ENCODE measurements at places on chromosomes 4 and X.

DNA sequence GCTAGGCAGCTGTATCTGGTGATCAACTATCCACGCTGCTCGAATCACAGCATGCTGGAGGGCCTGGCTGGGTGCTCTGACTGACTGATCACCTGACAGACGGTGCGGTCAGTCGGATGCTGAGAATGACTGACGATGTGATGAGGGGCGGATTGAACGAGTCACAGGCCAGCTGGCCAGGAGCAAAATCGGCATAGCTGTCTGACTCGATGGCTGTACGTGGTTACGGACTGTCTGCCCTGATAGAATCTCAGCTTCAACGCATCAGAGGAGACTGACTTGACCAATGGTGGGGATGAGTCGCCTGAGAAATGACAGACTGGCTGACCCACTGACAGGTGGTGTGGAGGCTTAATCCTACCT, 1.0 kb upstream of the SUV39H1 start:
- DNase-seq, result no peak

DNA sequence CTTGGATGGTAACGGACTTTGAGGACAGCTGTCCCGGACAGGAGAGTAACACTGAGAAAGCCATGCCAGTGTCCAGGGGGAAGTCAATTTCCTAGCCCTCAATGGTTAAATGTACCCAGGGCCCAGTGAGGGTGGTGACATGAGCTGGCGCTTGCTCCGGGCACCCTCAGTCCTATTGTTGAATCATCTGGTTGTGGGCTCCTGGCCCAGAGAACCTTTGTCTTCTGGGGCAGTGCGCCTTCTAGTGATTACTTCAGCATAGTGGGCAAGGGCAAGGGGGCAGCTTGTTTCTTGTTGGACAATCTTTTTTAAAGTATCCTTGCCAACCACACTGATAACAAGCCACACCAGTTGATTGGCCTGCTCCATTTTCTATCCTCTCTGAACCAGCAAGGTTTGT, 30.9 kb upstream of the TRPC5 start:
- no peak for DNase-seq

DNA sequence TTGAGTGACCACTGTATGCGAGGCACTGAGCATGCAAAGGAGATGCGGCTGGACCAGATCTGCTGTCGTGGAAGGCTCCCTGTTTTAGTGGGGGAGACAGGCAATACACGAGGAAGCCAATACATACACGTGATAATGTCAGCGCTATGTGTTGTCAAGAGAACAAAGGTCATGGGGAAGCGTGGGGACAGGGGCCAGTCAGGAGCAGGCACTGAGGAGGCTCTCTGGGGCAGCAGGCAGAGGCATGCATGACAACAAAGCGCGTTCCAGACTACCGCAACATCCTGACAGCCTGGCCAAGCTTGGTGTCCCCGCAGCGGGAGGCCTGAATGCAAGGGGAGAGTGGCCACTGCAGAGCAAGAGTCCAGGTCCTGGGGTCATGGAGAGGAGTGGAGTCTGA, 61.9 kb downstream of the DCTD start:
- no peak for DNase-seq

GRCh38 chrX:130669233-130669632, 233.8 kb downstream of the ENOX2 start:
- no peak for DNase-seq

DNA sequence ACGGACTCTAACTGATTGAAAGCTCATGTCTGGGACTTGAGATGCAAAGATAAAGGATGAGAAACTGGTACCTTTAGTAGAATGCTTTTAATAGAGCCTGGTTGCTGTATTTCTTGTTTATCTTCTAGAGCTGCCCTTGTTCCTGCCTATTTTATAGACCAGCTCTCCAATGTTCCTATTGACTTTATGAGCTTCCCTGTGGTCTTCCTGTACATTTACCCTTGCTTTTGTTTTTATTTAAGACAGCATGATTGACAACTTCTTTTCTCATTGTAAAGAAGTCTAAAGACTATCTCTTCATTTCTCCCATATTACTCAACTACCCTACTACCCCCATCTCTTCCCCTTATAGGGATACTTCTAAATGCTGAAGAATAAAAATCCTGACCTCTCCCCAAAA, 174.7 kb downstream of the UGT8 start:
- DNase-seq, result no peak

GRCh38 chrX:49166914-49167739, 4.6 kb downstream of the MAGIX start:
- no peak for DNase-seq

DNA sequence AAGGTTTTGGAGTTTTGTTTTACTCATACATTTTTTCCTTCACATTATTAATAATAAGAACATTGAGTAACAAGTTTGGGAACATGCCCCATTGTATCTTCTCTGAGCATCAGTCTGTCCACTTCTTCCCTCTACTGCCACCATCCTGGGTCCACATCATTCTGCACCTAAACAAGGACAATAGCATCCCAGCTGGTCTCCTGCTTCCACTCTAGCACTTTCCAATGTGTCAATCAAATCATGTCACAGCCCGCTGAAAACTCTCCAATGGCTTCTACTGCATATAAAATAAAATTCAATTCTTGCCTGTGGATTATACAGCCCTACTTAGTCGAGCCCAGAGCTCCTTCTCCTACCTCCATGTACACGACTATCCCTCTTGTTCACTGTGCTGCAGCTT, 66.8 kb upstream of the RBPJ start:
- DNase-seq, result no peak

DNA sequence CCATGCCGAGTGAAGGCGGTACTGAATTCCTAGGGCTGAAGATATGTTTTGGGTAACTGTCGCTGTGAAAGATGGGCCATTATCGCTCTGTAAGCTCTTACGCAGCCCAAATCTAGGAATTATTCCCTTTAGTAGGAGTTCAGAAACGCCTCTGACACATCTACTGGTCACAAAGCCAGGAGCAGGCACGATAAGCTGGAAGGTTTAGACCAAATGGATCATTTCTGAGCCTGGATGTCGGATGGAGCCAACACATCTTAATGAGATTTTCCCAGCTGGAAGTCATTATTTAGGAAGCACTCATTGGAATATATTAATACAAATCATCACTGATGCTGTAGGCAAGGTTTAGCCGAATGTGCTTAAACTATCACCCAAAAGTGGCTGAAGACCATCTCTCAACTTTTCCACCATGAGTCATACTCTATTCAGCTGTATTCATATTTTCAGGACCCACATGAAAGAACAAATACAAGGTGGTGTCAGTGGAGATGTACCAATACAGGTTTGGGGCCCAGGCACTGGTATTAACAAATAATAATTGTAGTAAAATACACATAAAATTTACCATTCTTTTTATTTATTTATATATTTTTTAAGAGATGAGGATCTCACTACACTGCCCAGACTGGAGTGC, 34.2 kb upstream of the ATRX start:
- DNase-seq, result no peak

- no peak for DNase-seq
These were observed 405.0 kb downstream of the AFF2 start for GRCh38 chrX:148905400-148905799.
